T-helper 2 cell (primary cell): ENCODE measurements at places on chromosomes 7 and 10.

DNA sequence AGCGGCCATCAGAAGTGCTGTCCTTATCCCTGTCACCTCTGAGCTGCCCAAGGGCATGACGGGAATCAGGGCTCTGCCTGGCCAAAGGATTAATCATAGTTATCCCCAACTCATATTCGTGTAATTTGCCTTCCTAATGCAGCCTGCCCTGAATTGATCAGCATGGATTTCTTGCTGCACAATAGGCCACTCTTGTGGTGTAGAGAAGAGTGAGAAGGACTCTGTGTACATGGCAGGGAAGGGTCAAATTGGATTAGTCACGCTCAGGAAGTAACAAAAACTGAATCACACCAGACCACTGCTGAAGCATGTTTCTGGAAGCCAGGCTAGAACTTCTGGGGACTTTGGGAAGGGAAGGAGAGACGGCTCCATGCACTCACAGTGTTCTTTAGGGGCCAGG lies 227.0 kb downstream of the BUB3 start:
- DNase-seq = no peak

GRCh38 chr10:47318706-47319105 lies 3.5 kb upstream of the GDF2 start:
- no peak for DNase-seq

DNA sequence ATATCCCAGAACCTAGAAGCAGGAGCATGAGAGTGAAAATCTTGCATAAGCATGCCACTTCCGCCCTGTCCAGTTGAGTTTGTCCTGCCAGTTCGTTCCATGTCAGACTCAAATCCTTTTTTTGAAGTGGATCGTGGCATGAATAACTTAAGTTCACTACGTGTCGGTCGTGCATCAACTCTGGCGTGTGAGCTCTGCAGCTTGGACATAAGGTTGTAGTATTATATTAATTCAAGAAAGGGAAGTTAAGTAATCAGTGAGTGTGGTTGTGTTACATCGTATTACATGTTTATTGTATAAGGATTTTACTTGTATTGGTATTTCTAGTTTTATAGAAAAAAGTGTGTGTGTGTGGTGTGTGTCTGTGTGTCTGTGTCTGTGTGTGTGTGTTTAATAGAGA lies 23.0 kb downstream of the CDC123 start:
- no peak for DNase-seq

DNA sequence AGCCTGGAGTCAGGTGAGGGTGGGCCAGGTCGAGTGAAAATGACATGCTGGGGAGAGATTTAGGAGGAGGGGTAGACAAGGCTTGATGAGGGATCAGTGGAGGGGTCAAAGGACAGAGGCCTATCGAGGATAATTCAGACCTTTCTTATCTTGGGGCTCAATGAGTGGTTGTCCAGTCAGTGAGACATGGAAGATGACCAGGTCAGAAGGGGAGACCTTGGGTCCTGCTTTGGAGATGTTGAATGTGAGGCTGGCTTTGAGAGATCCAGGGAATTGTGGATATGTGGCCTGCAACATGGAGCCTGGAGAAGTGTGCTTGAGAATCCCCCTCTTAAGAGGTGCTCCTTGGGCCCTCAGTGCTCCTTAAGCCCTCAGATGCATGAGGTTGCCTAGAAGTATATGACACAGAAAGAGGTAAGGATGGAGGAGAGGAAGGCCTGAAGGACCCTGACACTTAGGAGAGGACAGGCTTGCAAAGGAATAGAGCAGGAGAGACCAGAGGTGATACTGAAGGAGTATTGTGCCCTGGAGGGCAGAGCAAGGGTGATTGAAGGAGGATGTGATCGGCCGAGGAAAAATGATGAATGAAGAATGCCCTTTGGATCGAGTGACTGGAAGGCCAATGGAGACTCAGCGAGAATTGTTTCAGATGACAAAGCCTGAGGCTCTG lies 129.8 kb upstream of the GPR26 start:
- no peak for DNase-seq

- no peak for DNase-seq
Measured at GRCh38 chr7:24284699-24285506, 913 bp downstream of the NPY start.

- DNase-seq = no peak
Measured at GRCh38 chr7:27203964-27204594, 4.2 kb upstream of the HOXA13 start.

- DNase-seq = no peak
Measured at GRCh38 chr7:30557245-30557644, 37.4 kb upstream of the GARS1 start.

DNA sequence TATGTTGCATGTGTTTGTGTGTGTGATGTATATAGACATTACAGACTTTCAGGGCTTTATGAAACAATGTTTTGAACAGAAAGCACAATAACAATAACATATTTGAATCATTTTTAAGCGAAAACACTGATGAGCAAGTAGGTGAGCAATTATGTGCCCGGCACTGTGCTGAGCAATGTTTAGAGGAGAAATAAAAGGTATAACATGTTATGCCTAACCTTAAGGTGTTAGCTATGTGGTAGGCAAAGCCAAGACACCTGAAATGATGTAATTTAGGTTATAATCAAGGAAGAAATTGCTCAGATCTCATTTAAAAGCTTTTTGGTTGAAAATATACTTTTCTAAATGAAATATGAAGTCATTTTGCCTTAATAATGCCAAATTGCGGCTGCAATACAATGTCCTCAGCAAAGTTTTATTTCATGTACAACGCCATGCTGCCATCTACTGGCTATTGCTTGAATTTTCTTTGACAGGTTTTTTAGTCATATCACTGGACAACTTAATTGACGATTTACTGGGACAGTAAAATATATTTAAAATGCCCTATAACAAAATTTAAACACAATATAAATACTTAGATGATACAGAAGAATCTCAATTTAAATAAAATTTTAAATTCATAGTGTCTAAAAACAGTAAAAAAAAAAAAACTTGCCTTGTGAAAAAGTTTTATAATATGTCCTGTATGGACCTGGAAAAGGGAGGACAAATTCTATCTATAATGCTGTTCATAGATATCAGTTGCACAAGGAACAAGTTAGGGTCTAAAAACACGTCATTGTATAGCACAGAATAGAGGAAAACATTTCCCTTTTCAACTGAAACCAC lies 131.1 kb upstream of the CDK1 start:
- DNase-seq = peak; percentile 61
